ENCODE measurements at places on chromosomes 3 and 15.

GRCh38 chr15:89400116-89400781 is 65.6 kb upstream of the POLG start:
- no peak for DNase-seq

- DNase-seq, result no peak
These were observed 307.9 kb downstream of the TLE3 start for GRCh38 chr15:69789648-69790393.

GRCh38 chr3:194306109-194306686 is 44.9 kb downstream of the CPN2 start:
- no peak for DNase-seq

DNA sequence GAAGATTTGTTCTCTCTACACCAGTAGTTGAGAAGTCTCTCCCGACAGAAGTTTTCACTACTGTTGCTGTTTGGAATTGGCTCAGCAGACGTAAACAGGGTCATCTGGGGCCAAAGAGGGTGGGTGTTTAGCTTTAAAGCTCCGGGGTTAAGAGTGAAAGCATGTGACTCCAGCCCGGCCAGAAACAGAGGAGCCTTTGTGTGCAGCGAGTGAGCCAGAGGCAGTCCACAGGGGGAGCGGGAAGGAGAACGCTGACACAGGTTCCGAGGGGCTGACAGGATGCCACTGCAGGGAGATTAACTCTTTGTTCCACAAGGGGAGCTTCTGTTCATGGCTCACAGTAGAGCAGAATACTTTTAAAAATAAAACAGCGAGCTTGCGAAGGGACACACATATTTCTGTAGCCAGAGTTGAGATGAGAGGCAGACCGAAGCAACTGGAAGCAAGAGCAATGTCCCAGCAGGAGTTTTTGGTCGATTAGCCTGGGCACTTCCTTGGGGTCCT is 26.9 kb downstream of the BMF start:
- DNase-seq, result no peak

- DNase-seq, result no peak
These were observed 88.8 kb upstream of the SLC24A5 start for GRCh38 chr15:48031973-48032372.

GRCh38 chr3:148759430-148759829 is 61.7 kb downstream of the AGTR1 start:
- DNase-seq, result no peak

DNA sequence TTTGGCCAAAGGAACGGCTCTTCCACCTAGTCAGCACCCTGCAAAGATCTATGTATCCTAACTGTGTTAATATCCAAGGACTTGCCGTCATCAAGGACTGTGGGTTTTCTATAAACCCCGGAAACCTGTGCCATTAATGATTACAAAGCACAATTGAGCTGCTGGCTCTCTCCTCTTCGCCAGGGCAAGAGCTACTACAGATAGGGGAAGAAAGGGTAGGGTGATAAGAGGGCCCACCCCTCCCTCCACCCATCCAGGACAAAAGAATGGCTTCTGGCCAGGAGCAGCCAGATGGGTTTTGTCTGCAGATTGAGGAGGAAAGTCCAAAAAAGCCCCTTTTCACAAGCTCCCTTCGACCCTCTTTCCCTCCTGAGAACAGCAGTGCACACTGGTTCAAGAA is 9.9 kb downstream of the RFT1 start:
- DNase-seq, result no peak

DNA sequence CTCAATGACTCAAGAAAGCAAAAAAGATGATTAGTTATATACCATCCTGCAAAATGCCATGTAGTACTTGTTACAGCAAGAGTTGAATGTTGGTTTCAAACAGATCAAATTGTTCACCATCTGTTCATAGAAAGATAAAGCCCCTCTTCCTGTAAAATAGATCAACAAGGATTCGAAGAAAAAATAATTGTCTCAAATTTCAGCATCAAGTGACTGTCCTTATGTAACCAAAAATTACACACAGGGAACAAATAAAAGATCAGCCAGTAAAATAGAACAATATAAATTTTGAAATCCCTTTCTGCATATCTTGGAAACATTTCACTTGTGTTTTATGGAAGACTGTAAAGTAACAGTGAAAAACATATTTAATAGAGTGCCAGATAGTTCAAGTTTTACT is 165.1 kb upstream of the STAC start:
- no peak for DNase-seq

- no peak for DNase-seq
These were observed 103.0 kb upstream of the ARHGEF26 start for GRCh38 chr3:154018100-154018696.

DNA sequence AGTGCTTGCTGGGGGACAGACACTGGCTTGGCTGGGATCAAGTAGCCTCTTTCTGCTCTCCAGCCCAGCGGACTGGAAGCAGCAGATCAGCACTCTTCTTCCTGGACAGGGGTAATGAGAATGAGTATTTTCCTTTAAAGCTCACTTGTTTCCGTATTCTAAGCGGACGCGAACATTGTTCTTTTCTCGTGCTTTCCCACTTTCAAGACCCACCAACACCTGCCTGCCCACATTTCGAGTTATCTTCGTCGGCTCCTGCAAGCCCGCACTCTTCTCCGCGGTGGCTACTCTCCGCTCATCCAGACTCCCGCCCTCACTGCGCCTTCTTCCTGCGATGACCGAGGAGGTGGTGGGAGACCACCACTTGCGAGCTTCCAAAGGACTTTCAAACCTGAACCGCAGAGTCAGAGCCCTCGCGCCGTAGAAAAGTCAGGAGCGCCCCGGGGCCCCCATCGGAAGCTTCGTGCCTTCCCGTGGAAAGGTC is 1.6 kb upstream of the PPM1L start:
- no peak for DNase-seq

DNA sequence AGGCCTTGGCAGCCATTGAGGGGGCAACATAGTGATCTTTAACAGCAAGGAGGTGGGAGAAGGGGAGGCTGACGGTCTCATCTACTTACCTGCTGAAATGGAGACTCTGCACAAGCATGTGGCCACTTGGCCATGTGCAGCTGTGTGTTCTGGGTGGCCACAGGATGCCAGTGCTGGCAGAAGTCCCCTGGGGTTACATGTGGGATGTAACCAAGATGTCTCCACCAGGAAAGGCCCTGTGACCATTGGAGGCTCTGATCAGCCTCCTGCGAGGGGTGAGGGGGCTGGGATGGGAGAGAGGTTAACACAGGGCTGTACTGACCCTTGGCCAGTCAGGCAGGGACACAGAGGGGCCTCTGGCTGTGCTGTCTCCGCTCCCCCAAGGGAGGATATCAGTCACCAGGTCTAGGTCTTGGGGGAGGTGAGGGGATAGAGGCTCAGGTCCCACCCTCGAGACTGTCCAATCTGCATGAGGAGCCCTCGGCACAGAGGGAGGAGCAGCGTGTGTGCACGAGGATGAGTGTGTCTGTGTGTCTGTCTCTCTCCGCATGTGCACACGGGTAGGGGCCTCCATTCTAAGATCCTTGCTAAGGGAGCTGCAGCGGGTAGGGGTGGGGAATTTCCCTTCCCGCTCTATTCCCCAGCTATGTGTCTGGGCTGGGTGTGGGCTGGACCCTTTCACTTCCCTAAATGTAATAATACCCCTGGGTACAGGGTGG is 19.5 kb downstream of the PRKCD start:
- DNase-seq, result no peak
